D721Med (cell line): ENCODE measurements at places on chromosomes 1 and 21.
A peak's percentile ranks its signal among the peaks of the same experiment; 100 is the strongest.

DNA sequence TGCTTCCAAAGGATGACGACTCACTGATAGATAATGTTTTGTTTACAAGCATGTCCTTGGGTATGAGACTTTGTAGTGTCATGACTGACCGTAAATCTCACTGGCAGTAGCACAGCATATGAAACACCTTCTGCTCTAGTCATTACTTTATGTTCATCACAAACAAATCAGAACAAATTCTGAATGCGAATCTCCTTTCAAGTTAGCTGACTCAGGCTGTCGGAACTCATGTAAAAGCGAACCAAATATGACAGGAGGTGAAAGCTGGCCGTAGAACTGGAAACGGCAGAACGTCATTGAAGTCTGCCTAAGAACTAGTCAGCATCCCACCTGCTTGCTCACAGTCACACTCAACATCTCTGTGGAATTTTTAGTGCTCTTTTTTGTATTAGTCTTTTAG lies 143.9 kb downstream of the RGS7 start:
- no peak for DNase-seq

GRCh38 chr1:14605945-14606344 lies 7.5 kb downstream of the KAZN start:
- DNase-seq = no peak

GRCh38 chr1:200240656-200241055 lies 169.2 kb downstream of the ZNF281 start:
- DNase-seq = no peak

GRCh38 chr1:88998716-88999115 lies 6.3 kb upstream of the KYAT3 start:
- peak; percentile 37 for DNase-seq

- no peak for DNase-seq
Observed at GRCh38 chr1:46755121-46755520, 36.2 kb upstream of the EFCAB14 start.

DNA sequence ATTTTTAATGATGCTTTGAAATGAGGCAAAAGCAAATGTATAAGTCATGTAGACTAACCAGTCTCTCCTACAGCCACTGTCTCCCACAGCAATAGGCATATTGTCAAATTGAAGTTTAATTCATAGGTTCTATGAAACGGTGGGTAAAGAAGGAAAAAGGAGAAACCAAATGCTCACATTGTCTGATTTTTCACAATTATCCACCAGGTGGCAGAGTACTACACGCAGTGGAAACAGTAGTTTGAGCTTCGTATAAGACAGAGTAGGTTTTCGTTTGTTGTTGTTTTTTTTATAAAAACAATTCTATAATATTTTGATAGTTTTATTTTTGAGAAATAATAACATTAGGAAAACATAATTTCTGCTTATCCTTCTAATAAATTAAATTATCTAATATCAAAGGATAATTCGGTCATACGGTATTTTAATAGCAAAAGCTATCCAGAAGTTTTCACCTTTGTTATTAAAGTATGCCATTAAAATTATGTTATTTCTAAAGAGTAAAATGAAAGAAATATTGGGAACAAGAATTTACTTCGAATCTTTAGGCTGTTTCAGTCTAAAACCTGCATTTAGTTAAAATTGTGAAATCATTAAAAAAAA lies 39.1 kb downstream of the TYW3 start:
- no peak for DNase-seq

- DNase-seq = no peak
Observed at GRCh38 chr1:58133562-58133961, 413.0 kb downstream of the OMA1 start.

DNA sequence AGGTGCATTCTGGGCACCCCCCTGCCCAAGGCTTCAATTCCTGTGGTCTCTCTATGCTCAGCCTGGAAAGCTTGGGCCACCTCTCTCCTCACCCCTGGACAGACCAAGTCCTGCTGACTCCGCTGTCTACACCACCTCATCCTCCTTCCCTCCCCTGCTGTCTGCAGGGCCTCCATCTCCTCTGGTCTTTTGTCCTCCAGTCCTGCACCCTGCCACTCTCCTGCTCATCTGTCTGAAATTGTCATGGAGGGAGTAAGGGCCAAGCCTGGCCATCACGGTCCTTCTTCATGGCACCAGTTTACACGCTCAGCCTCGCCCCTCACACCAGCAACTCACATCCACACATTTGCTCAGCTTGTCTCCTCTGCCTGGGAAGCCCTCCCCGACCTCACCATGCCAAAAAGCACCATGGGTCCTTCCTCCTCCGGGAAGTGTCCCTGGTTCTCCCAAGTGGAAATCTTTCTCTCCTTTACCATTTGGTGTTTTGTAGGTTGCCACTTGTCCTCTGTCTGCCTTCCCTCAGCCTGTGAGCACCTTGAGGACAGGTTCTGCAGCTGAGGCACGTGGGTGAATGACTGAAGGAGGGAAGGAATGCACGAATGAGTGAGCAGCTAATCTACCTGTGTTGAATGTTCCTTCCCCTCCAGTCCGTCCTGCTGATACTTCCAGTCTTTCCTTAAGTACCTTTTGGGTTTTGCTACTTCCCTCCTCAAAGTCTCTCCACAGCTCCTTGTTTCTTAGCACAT lies 2.1 kb upstream of the SLC2A1 start:
- DNase-seq = no peak

- DNase-seq = no peak
Observed at GRCh38 chr1:219308367-219308766, 134.7 kb downstream of the LYPLAL1 start.

- no peak for DNase-seq
Observed at GRCh38 chr1:13806108-13806507, 106.1 kb downstream of the PRDM2 start.

DNA sequence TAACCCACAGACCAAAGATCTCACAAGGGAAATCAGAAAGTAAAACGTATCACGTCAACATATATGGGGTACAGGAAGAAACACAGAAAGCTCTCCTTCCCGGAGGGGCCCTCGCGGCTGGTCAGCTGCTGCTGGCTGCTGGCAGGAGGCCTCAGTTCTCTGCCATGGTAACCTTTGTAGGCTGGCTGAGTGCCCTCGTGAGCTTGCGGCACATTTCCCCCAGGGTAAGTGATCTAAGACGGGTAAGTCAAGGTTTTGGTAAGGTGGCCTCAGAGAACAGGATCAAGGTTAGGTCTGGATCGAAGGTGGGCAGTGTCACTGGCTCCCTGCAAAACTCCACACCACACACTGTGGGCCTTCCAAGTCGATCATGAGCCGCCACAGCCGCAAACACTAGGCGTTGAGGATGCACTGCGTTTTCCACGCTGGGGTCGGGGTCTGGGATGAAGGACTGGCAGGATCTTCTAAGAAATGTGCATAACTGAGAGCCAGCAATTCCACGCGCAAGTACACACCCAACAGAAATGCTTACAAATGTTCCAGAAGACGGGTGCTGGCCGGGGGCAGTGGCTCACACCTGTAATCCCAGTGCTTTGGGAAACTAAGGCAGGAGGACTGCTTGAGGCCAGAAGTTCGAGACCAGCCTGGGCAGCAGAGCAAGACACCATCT lies 33.9 kb downstream of the WDR4 start:
- DNase-seq = peak; percentile 3

GRCh38 chr1:155218854-155219591 lies 10.5 kb downstream of the MTX1 start:
- peak; percentile 79 for DNase-seq

- DNase-seq = no peak
Observed at GRCh38 chr1:229109320-229109761, 161.6 kb upstream of the RAB4A start.

- DNase-seq = no peak
Observed at GRCh38 chr1:154551474-154551873, 7.0 kb downstream of the UBE2Q1 start.

- DNase-seq = no peak
Observed at GRCh38 chr1:167332503-167332902, 111.8 kb downstream of the POU2F1 start.

GRCh38 chr1:46647611-46648010 lies 20.6 kb downstream of the ATPAF1 start:
- no peak for DNase-seq

DNA sequence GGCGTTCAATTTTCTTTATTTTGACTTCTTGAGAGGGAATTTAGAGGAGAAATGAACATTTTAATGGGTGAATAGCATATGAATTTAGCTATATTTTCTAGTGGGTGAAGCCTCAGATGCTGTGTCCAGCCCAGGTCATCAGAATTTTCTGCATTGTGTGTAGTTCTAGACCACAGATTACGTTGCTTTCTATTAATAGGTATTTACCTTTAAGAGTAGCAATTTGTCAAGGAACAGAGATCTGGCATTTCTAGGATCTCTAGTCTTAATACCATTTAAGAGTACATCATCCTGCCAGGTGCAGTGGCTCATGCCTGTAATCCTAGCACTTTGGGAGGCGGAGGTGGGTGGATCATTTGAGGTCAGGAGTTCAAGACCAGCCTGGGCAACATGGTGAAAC lies 20.7 kb downstream of the TDRD5 start:
- DNase-seq = no peak

DNA sequence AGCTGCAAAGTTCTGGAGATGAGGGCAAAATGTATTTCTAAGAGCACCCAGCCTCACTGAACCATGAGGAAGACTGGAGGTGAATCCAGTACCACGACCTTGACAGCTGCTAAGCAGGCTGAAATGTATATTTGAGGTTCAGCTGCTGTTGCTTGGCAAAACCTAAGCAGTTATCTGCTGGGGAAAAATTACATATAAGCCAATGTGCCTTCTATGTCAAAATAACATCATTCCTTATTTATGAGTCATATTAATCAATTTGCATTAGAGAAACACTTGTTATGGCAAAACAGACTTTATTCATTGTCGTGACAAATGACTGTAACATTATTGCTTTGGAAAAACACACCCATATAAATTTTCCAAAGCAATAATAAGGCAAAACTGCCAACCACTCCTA lies 560.5 kb upstream of the NR5A2 start:
- no peak for DNase-seq

GRCh38 chr1:147626739-147627138 lies 43.6 kb downstream of the ACP6 start:
- no peak for DNase-seq

DNA sequence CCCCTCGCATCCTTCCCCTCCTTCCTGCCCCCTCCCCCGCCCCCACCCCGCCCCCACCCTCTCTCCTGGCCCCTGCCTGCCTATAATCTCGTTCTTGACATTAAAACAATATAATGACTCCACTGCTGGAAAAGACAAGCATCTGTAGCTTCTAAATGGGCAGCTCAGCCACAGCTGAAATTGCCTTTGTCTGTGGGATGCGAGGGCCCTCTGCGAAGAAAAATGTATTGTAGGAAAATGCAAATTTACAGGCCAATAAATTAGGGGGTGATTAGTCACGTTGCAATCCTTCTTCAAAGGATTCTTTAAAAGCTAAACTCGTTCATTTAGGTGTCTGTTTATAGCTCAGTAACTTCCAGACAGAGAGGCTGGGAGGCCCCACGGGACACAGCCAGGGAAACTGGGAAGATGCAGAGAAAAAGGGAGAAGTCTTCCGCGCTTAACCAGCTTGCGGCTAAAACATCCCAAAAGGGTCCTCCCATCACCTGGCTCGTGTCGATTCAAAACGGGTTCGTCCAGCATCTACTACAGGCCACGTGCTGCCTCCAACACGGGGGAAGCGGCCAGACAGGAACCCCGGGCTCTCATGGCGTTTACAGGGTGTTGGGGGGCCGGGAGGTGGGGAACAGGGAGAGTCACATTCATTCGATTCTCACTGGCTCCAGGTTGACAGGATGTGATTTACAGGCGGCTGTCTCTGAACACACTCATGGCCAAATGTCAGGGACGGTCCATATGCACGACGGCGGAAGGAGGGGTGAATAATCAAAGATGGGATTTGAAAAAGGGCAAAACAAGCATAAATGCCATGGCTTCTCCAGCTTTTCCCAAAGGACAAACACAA lies 100.5 kb upstream of the ZBTB40 start:
- no peak for DNase-seq

DNA sequence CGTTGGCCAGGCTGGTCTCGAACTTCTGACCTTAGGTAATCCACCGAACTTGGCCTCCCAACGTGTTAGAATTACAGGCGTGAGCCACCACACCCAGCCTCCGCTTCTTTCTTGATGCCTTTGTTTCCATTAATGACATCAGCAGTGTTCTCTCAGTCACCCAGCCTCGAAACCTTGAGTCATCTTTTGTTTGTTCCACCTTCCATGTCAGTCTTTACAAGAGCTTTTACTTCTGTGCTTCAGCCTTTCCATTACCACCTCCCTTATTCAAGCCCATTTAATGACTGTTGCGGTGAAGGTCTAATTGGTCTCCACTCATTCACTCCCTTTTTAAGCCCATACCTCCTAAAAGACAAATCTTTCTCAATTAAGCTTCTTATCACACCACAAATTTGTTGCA lies 146.6 kb upstream of the ADGRL2 start:
- DNase-seq = no peak

DNA sequence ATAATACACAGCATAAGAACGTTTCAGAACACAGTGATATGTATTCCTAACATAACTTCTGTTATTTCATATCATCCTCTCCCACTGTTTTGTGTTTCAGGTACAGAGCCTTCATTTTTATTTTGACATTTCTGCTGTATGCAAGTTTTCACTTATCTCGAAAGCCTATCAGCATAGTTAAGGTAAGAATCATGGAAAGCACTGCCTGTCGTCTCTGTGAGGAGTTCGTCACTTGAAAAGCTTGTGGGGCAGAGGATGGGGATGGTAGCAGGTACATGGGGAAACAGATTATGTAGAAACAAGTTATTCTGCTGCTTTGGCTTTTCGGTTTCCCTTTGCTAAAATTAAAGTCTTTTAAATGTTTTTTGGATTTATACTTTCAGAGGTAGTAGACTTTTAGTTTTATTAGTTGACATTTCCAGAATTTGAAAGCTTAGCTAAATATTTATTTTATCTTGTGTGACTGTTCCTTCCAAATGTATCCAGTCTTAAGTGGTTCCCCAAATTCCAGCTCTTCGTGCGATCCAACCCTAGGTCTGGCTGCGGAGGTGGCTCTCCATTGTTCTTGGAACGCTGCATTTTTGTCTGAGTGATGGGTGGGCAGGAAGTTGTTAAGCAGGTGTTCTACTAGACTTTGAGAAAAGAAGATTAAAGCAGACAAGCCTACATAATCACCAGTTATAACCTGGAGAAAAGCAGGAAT lies 12.2 kb downstream of the SLC37A1 start:
- DNase-seq = no peak

- DNase-seq = no peak
Observed at GRCh38 chr1:152630596-152630995, 7.7 kb upstream of the LCE3A start.

- no peak for DNase-seq
Observed at GRCh38 chr1:47479664-47480063, 41.8 kb downstream of the FOXD2 start.

DNA sequence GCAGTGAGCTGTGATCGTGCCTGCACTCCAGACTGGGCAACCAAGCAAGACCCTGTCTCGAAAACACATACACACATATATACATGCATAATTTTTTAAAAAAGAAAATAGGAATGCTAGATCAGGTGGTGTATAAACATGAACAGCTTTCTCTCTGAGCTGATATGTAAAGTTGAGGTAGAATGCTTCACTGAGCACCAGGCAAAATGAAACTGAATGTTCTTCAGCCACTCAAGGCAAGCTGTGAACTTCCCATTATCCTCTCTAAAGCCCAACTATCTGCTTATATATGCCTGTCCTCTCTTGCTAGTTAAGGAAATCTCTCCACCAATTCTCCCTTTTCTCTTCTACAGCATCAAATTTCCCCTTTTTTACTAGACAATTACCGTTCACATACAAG lies 93.0 kb downstream of the NUF2 start:
- no peak for DNase-seq

GRCh38 chr1:240212556-240212955 lies 120.9 kb downstream of the FMN2 start:
- DNase-seq = no peak
